ENCODE measurements at places on chromosomes 2 and 18.

- no peak for DNase-seq
Measured at GRCh38 chr2:74246496-74247195, 48.2 kb downstream of the MTHFD2 start.

DNA sequence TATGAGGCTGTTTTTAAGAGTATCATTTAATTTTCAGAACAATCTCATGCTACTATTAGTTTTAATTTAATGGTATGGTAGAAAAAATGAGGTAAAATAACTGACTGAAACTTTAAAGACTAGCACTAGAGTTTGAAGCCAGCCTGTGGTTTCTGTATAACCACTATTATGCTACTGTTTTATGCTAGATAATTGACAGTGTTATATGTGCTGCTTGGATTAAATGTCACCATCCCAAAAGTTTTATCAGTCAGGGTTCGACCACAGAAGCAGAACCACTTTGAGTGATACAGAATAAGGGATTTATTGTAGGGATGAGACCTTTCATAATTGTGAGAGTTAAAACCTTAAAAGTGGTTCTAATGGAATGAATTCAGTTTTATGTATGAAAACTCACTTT lies 271.6 kb downstream of the PTGR3 start:
- DNase-seq = no peak

DNA sequence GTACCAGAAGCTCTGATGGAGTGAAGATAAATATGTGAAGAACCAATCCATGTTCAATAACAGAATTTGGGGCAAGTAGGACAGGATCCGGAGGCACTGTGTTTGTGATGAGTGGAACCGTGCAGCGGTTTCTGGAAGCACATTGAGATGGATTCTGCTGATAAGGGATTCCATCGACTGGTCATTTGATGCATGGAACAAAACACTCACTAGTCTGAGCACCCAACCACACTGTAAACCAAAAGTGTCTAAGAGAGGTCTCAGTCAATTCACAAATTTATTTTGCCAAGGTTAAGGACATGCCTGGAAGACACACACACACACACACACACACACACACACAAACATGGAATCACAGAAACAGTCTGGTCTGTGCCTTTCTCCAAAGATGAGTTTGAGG lies 459.5 kb downstream of the FBXO15 start:
- no peak for DNase-seq

DNA sequence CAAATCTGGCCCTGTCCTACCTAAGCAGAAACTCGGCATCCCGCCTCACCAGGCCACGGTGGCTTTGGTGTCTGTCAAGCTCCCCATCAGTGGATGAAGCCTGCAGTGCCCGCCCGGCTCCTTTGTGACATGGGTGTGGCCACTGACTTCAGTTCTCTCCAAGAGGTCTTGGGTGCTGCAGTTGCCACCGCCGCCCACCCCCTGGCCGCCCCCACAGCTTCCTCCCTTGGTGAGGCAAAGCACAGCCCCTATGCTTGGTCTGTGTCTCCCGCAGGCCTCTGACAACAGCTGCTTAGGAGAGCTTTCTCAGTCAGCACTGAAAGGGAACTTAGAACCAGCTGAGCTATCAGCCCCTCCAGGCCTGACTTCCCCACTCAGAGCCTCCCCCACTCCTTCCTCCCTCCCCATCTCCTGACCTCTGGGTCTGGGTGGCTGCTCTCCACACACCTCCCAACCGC lies 22.9 kb upstream of the GPR55 start:
- DNase-seq = no peak

DNA sequence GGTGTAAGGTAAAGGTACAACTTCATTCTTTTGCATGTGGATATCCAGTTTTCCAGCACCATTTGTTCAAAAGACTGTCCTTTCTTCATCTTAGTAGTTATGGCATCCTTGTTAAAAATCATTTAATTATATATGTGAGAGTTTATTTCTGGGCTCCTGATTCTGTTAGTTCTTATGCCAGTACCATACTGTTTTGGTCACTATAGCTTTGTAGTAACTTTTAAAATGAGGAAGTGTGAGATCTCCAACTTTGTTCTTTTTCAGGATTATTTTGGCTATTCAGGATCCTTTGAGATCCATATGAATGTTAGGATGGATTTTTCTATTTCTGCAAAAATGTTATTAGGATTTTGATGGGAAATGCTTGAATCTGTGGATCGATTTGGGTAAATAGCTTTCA lies 16.8 kb downstream of the ACTR3 start:
- DNase-seq = no peak

- DNase-seq = no peak
Measured at GRCh38 chr2:108490506-108491122, 41.6 kb downstream of the GCC2 start.

DNA sequence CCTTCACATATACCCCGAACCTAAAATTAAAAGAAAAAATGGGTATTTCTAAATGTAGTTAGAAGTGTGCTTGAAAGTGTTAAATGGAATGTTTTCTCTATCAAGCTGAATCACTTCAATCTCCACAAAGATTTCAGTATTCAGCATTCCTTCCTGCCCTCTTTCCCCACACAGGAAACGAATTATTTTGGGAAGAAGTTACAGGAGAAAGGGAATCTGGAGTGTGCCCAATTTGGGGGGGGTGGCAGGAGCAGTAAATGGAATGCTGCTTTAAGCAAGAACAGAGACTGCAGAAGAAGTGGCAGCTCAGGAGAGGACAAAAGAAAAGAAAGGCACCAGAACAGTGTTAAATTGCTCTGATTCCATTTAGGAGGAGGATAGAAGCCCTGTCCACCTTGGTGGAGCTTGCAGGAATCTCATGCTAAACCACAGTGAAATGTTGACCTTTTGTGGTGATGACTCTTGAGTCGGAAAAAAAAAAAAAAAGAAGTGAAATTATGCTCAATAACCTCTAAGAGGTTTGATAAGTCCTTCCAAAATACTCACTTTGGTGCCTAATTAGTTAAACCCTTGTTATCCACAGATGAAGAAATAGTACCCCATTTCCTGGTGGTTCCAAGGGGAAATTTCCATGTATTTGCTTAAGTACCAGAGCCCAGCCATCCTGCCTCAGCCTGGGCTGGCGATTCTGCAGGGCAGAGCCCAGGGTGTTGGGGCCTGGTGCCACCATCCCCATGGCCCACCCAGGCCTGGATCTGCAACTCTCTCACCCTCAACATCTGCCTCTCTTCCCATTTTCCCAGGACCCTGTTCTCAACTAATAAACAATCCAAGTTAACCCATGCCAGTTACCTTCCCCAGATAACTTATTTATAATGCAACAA lies 56.5 kb downstream of the MYO5B start:
- no peak for DNase-seq

GRCh38 chr2:28360718-28361293 lies 31.9 kb upstream of the FOSL2 start:
- peak; percentile 65 for DNase-seq

GRCh38 chr2:23685181-23685580 lies 241.7 kb downstream of the ATAD2B start:
- no peak for DNase-seq

DNA sequence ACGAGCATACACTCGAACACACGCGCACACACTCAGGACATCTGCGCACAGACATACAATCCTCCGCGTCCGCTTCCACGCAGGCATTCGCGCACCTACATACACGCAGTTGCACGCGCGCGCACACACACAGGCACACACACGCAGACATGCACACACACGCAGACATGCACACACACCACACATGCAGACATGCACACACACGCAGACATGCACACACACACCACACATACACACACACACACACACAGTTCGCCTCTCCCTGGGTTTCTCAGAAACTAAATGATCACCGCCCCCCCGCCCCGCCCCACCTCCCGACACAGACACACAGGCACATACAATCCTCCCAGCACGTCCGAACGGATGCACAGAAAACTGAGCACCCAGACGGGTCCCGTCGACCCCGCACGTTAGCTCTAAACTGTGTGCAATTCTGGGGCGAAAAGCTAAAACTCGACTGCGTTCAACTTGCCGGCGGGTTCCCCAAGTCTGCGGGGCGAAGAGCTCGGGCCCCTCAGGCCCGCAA lies 1.0 kb downstream of the EPHA4 start:
- no peak for DNase-seq

All from mesendoderm (in vitro differentiated cells).